ENCODE measurements at places on chromosomes 6 and 20.
A peak's percentile ranks its signal among the peaks of the same experiment; 100 is the strongest.

GRCh38 chr6:154161689-154162088, 122.6 kb downstream of the OPRM1 start:
- no peak for DNase-seq

GRCh38 chr6:3119040-3119723, 671 bp downstream of the BPHL start:
- DNase-seq: no peak

DNA sequence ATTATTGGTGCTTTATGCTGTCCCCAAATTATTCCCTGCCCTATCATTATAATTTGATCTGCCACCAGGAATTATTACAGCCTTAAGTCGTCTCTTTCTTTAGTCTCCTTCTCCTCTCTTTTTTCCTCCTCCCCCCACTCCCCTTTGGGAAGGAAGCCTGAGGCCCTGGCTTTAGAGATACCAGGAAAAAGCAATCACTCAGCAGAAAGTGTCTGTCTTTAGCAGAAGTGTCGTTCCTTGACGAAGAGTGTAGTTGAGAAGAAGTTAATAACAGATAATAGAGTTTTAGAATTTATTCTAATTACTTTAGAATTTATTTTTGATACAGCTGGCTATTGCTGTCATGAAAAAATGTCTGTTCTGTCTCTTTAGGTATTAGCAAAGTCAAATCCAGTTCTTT, 16.5 kb downstream of the LIN28B start:
- DNase-seq: no peak

DNA sequence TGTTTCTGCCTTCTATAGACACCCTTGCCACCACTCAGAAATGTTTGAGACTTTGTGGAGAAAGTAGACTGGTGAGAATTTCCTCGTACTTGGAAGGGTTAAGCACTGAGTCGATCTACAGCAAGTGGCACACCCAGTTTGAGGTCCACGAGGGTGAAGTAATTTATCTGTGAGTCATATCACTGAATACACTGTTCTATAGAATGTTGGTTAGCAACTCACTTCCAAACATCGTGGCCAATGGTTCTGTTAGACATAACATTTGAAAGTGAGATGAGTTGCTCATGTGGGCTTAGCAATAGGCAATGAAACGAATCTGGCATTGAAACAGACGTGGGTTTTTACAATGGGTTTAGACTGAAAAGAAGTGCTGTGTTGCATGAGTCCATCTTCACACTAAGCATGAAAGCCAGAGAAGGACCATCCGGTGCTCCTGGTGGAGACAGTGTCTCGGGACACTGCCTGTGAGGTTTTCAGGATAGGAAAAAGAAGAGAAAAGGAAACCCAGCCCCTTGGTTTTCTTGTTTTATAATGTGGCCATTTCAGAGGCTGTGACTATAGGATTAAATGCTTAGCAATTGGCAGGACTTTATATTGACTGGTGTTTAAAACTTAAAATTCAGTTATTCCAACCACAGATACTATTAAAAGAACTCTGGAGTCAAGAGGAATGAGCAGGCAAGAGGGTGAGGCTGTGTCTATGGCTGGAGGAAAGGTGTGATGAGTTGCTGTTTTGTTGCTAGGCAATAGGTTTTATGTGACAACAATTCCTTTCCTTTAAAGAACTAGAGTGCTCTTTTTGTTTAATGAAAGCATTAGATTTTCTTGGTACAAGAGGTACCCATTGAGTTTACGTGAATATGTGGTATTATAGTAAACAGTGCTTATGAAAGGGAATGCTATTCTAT, 31.0 kb upstream of the EZR start:
- DNase-seq: peak; percentile 87

DNA sequence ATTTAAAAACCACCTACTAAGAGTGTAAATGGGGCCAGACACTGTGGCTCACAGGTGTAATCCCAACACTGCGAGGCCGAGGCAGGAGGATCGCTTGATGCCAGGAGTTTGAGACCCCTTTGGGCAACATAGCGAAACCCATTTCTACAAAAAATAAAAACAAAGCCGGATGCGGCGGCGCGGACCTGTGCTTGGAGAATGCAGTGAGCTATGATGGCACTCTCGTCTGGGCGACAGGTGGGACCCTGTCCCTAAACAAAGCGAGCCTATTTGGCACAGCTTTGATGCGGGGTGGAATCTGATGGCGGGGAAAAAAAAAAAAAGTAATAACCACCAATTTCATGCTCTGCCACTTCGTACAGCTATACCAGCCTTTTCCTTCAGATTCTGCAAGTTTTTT, 1.1 kb downstream of the TCP1 start:
- DNase-seq: no peak

DNA sequence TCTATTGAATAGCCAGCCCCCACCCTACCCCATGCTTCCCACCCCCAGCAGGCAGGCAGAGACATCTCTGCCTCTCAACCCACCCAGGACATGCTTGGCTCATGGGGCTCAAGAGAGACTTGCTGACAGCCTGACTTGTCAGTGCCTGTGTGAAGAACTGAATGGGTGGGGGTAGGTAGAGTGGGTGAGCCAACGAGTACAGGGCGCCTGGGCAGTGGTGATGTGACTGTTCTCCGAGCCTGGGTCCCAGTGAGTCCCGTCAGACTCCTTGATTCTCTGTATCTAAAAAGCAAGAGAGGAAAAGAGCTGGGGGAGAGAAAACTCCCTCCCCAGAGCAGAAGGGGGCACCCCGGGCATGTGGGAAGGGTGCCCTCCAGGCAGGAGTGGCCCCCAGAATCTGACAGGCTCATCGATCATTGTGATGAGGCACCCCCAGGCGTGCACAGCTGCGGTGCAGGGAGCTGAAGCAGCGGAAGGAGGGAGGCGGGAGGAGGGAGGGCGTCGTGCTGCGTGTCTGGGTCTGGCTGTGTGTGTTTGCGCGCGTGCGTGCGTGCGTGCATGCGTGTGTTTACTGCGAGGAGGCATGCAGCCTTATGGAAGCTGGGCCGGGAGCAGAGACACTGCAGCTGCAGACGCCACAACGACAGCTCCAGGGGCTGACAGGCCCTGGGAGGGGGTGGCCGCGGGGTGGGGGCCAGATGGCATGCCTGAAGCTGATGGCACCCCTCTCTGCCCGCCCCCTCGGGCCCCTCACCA, 40.2 kb downstream of the FOXP4 start:
- DNase-seq: no peak

DNA sequence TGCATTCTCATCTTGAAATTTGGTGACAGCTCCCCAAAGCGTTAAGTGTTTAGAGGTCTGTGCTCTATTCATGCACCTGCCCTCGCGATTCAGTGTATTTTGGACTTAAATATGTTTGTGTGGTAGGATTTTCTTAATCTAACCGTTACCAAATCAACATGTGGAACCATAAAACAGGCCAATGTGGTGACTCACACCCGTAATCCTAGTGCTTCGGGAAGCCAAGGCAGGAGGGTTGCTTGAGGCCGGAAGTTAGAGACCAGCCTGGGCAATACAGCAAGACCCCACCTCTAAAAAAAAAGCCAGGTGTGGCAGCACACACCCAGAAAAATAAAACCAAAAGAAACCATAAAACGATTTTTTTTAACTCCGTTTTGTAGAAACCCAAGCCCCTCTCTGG, 31.5 kb downstream of the PYGB start:
- DNase-seq: no peak

DNA sequence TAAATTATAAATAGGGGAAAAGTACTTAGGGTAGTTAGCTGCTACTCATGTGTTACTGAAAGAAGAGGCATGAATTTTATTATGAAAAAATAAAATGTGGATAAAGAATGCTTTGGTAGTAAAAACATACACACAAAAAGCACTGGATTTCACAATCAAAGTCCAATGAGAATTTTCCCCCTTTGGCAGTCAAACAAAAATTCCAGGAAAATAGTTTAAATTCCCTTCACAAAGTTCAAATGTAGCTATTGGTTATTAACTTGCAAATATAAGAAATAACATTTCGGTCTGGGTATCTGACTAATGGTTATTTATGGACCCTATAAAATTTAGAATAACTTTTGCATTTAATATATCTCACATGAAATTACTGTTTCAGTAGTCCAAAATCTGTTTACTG, 210.4 kb downstream of the FOXC1 start:
- no peak for DNase-seq

DNA sequence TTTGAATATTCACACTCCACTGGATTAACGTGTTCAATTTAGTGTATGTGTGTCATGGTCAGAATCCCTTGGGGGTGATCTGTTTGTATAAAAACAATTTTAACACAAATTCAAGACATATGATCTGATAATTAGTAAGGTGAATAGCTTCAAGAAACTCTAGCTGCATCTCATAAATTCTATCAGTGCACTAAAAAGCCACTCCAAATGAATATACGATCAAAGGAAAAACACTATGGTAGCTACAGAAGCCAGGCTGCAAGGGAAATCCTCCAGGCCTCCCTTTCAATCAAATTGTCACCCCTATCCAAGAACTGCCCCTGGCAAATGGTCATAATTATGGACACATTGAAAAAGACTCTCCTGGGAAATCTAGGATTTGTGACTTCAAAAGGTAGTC, 9.4 kb upstream of the RAE1 start:
- DNase-seq: no peak

DNA sequence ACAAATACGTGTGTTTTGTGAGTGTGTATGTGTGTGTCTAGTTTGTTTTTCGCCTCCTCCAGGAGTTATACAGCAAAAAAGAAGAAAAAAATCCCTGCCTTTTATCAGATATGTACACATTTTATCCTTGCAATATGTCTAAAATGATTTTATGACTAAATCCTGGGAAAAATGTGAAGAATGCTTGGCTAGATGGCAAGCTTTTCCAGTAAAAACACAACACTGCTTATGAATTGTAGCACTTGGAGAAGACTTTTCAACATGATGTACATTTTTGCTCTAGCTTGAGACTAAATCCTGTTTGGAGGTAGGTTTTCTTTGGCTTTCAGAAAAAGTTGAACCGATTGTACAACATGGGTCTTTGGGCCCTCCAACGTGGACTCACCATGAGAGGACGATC, 160.2 kb downstream of the GMPR start:
- DNase-seq: no peak

DNA sequence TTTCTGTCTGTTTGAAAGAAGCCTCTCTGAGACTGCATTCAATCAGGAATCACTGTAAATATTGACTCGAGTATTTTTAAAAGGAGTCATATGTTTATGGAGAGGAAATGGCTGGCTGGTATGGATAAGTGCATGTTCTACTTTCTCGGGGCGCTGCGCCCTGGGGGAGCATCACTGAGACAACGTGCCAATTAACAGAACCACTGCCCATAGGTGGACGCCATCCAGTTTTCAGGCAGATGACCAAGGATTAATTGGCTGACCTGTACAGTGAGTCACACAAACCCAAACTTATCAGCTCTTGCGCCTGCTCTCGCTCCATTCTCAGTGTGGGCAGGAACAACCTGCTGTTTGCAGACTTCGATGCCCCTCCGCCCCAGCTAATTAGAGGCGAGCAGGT, 571.2 kb downstream of the QKI start:
- no peak for DNase-seq

GRCh38 chr6:150865406-150866146, at the start of gene MTHFD1L:
Gene MTHFD1L (plus strand): TSS chr6:150865702. CDS start chr6:150865823, 121 bp downstream.
- peak; percentile 69 for DNase-seq

DNA sequence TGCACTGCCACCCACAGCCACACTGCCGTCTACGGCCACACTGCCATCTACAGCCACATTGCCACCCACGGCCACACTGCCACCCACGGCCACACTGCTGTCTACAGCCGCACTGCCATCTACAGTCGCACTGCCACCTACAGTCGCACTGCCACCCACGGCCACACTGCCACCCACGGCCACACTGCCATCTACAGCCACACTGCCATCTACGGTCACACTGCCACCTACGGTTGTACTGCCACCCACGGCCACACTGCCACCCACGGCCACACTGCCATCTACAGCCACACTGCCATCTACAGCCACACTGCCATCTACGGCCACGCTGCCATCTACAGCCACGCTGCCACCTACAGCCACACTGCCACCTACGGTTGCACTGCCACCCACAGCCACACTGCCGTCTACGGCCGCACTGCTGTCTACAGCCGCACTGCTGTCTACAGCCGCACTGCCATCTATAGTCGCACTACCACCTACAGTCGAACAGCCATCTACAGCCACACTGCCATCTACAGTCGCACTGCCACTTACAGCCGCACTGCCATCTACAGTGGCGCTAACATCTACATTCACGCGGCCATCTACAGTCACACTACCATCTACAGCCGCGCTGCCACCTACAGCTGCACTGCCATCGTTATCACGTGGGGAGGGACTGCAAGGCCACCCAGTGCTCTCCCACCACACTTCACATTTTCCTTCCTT, 154.6 kb upstream of the AFDN start:
- no peak for DNase-seq

- DNase-seq: no peak
Observed at GRCh38 chr20:6381887-6382286, 259.1 kb upstream of the FERMT1 start.

DNA sequence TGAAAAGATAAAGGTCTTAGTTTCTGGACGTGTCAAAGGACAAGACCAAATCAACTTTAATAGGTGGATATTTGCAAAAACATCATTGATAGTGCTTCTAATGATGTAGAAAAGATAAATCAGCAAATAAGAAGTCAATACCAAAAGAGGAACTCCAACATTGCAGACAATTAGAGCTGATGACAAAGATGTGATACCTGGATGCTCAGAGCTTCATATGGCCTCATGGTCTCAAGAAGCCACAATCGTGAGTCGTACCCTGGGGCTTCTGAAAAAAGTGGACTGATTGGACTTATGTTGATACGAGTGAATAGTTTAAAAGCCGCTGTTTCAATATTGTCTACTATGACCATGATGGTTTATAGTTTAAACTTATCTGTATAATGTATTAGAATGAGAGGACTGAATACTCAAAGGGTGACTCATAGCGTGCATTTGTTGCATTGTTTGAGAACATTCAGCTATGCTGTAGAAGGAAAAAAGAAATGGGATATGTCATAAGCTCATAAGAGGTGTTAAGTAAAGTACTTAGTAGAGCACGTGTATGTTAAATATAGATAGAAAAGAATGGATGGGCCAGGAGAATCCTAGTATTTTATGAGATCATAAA, 54.6 kb upstream of the RIPOR2 start:
- DNase-seq: no peak

DNA sequence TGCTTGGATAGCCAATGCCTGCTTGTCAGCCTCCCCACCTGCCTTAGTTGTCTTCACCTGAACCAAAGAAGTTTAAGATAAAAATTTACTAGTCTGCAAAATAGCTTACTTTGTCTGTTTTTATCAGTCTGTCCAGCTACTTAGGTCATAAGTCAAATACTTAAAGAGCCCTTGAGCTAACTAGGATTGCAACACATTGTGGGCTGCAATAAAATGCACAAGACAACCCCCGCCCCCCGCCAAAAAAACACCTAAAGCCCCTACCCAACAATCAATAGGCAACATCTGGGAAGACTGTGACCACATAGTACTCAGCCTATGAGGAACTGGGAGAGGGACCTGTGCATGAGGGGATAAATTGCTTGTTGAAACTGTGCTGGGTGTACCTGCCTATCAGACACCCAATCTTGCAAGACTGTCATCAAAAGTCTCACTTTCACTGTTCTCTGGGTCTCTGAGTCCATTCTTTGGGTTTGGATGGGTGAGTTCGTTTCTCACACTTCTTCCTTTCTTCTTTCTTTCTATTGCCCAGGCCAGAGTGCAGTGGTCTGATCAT, 27.3 kb upstream of the ABCC10 start:
- no peak for DNase-seq

Data from fibroblast of the conjunctiva (primary cell).